Activated T-helper 17 cell treated with anti-CD3 and anti-CD28 coated beads, Interleukin-2, amount 50 U/mL, for 72 hours (primary cell): ENCODE measurements at places on chromosomes 1 and 21.
A peak's percentile ranks its signal among the peaks of the same experiment; 100 is the strongest.

GRCh38 chr21:45128613-45129188 lies 54.3 kb downstream of the ADARB1 start:
- ATAC-seq: peak; percentile 97

- no peak for ATAC-seq
These were observed 62.1 kb downstream of the PRKCZ start for GRCh38 chr1:2112280-2112701.

DNA sequence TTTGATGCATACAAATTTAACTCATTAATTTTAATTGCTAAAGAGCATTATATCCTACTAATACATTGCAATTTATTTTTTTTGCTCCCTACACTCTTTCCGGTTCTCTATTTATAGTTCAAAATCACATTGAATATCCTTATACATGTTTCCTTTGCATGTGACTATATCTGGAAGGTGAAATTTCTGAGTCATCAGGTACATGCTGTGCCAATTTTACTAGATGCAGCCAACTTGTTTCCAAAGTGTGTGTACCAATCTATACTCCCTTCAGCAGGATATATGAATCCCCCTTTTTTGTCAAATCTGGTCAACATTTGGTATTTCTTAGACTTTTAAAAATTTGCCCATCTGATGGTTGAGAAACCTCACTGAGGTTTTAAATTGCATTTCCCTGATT lies 602.9 kb upstream of the CAMK1G start:
- ATAC-seq: no peak

- no peak for ATAC-seq
These were observed 193.4 kb downstream of the ATG4C start for GRCh38 chr1:62977366-62977765.

DNA sequence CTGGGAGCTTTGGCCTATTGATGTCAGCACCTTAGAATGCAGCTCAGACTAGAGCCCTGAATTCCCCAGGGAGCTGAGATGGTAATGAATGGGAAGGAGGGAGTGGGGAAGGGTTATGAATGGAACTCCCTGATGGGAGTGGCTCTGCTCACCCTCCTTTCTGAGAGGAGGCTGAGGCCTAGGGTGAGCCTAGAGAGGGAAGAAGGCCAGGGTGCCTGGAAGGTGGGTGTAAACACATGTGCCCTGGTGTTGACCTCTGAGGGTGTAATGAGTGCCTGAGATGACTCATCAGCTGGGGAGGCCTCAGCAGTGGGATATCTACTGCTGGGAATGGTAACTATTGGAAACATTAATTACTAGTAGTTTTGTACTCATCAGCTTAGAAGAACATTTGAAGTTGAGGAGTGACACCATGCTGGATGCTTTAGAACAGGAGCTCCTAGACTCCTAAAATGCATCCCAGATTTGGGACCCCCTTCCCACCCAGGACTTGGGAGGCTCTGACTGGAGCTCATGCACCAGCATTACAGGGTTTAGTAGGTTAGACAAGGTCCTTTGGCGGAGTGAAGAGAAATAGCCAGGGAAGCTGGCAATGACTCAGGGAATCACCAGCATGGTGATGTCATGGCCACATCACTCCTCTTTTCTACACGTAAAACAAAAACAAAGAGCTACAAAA lies 16.0 kb upstream of the PIGV start:
- ATAC-seq: peak; percentile 91

DNA sequence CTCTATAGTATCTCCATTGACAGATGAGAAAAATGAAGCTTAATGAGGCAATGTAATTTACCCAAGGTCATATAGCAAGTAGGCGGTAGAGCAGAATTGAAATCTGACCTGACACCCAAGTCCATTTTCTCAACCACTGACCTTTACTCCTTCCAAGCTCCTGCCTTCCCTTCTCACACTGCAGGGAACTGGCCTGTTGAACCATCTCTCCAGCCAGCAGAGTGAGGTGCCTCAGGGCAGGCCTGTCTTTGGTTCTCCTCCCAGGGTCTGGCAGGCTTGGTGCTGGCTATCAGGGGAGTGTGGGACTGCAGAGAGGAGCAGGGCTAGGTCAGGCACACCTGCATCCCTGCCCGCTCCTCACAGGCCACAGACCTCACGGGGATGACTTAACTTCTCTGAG lies 126.8 kb downstream of the BEND5 start:
- no peak for ATAC-seq

DNA sequence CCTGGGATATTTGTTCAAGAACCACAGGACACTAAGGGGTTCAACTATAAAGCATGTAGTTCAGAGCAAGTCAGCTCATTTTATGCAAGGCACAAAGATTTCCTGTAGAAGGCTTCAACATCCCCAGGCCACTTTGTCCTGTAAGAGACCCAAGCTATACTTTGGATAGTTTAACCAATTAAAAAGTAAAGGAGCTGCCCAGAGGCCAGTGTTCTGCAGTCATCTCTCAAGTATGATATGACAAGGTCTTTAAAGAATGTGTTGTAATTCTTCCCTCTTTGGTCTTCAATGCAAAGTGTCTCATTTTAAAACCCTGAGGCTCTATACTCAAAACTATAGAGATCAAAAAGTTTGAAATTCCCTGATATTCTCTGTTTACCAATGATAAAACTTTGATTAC lies 34.1 kb downstream of the KRTAP20-3 start:
- ATAC-seq: no peak
